Tibial nerve (tissue), 4 donors: ENCODE measurements at places on chromosomes 5 and 9. TPM values are rescaled to one million over a fixed set of nuclear protein-coding genes. Genes with fewer than 3 reads are reported as not detected.

DNA sequence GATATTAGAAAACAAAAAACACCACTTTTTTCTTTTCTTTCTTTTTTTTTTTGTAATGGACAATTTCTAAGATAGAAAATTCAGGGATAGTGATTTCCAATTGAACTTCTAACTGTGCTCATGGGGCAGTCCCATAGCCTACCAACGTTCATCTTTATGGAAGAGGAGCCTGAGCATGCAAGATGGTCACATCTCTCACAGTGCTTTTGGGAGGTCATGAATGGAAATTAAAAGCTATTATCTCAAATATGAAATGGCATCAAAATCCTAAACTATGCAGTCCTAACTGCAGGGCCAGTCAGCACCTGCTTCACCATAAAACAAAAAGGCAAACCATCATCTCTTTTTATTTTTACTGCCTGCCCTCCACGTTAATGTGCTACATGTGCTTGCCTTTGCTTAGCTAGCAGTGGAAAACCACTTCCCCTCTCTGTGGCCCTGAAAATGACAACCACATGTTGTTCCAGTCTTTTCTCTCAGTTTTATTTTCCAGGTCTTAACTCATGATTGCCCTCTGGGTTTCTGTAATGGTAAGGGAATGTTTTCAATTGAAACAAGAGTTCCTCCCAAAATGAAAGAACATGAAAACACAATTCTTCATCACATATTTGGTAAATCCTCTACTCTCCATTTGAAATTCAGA is 16.7 kb downstream of the IFNB1 start:
- no peak for DNase-seq

GRCh38 chr5:25128606-25129005 is 483.8 kb upstream of the CDH10 start:
- DNase-seq, result no peak

DNA sequence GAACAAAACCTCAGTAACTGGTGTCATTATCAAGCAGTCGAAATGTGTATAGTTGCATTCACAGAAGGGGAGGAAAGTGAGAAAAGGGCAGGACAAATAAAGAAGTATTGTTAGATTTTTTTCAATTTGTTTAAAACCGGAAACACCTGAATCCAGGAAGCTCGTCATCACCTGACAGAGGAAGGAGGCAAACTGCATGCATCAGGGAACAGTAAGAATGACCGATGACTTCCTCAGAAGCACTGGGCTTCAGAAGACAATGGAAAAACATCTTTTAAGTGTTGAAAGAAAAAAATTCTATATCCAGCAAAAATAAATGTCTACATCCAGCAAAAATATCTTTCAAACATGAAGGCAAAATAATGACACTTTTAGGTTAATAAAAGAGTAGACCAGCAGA is 29.5 kb downstream of the PLEKHG4B start:
- DNase-seq, result no peak

DNA sequence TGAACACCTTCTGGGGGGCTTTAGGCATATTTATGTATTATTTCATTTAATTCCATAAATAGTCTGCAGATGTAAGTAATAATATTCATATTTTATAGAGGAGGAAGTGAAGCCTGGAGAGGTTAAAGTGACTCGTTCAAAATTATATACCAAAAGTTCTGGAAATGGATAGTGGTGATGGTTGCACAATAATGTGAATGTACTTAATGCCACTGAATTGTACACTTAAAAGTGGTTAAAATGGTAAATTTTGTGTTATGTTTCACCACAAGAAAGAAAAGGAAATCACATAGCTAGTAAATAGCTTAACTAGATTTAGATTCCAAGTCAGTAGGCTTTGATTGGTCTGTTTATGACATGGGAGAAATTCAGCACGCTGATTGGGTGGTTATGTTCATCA is 13.0 kb upstream of the TMEFF1 start:
- no peak for DNase-seq

GRCh38 chr9:113886933-113887332 is 10.8 kb downstream of the ZNF618 start:
- DNase-seq, result no peak

- no peak for DNase-seq
These were observed 93.2 kb downstream of the MYO10 start for GRCh38 chr5:16842896-16843295.

DNA sequence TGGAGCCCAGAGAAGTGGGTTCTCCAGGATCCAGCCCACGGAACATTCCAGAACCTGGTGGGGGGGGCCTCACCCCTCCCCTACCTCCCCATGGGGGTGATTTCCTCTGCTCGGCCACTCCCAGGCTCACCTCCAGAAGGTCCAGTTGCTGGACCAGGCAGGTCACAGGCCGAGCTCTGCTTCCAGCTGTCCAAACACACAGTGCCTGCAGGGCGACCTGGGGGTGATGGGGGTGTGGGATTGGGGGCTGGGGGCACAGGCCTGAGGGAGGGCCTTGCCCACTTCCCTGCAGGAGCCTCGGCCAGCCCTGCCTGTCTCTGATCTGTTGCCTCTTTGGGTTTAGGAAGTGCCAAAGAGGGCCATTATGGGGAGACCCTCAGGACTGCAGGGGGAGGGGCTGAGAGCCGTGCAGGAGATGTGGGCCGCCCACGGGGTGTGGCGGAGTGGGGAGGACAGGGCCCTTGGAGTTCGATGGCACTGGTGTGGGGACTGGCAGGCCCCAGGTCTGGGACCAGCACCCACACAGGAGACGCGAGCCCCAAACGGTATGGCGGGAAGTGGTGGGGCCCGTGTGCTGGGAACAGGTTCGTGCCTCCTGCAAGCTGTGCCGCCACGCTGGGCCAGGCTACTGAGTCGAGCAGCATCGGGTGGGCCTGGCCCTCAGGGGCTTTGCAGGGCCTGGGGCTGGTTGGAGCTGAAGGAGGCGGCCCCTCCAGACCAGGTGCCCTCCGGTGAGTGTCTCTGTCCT is 45.6 kb upstream of the EGFL7 start:
- DNase-seq, result no peak

- no peak for DNase-seq
These were observed 114.2 kb downstream of the GOLPH3 start for GRCh38 chr5:32059761-32060530.

- DNase-seq, result no peak
These were observed 103.7 kb downstream of the CMYA5 start for GRCh38 chr5:79793304-79793703.

GRCh38 chr5:23025629-23026233 is 172.6 kb upstream of the CDH12 start:
- no peak for DNase-seq

The PCDHGC5 gene
- 5.9 TPM for total RNA-seq

The ARL14EPL gene
- not detected for total RNA-seq

The SPINK6 gene
- not detected for total RNA-seq

The AFAP1L1 gene
- total RNA-seq, result 93.5 TPM
